Ovary (tissue), 10 donors: ENCODE measurements at places on chromosomes 2 and 18. TPM values are rescaled to one million over a fixed set of nuclear protein-coding genes. Genes with fewer than 3 reads are reported as not detected.

GRCh38 chr2:30112561-30112960, 34.2 kb upstream of the YPEL5 start:
- no peak for DNase-seq
- H3K27ac ChIP-seq, result no peak overlapping the region
- no peaks in the 10 kb centered on the region for H3K4me1 ChIP-seq
- no peaks in the 10 kb centered on the region for H3K27me3 ChIP-seq
- no peak overlapping the region for H3K4me3 ChIP-seq

The C2orf66 gene
- not detected for total RNA-seq

The RETREG2 gene
- 40.9 TPM for total RNA-seq

- H3K4me1 ChIP-seq, result no peaks in the 10 kb centered on the region
- DNase-seq, result no peak
- H3K27me3 ChIP-seq, result no peaks in the 10 kb centered on the region
- no peaks in the 10 kb centered on the region for H3K36me3 ChIP-seq
Measured at GRCh38 chr2:76985387-76986136, 536.6 kb downstream of the LRRTM4 start.

The KIAA2012 gene
- total RNA-seq, result not detected

DNA sequence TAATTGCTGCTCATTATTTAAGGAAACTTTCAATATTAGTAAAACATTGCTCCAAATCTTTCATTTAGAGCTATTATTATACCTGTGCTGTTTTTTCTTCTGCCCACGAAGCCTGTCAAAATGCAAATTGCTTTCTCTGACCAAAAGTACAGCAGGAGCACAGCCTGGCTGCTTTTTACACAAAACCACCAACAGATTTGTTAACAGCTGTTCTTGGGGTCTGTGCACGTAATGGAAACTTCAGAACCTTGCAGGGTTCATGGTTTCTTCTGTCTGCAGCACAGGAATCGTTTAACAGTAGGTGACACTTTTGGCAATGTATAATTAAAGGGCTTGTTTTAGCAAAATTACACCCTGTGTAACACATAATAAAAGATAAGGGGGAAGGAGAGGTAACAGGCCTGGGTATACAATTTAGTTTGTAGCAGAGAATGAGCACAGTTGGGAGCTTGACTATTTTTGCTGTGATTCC, 447.3 kb downstream of the KCNJ3 start:
- H3K4me3 ChIP-seq, result no peak overlapping the region
- H3K36me3 ChIP-seq, result no peaks in the 10 kb centered on the region
- no peak for DNase-seq
- H3K27ac ChIP-seq, result no peak overlapping the region

DNA sequence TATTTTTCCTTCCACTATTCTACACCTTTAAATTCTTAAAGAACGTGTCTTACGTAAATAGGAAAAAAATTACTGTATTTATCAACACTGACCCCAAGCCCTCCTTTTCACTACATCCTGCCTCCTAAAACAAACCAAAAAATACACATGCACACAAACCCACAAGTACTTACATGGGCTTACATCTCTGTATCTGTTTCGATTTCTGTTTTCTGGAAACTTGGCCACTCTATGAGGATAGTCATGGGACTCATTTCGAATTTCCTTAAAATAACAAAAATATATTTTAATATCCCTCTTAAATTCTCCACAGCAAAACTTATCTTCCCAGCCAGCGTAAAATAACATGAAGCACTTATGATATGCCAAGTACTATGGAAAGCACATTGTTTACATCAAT, 25.0 kb downstream of the PTPN2 start:
- DNase-seq, result no peak
- no peaks in the 10 kb centered on the region for H3K4me1 ChIP-seq
- no peak overlapping the region for H3K4me3 ChIP-seq
- H3K36me3 ChIP-seq, result no peaks in the 10 kb centered on the region

The NOSTRIN gene
- total RNA-seq, result 20.0 TPM

DNA sequence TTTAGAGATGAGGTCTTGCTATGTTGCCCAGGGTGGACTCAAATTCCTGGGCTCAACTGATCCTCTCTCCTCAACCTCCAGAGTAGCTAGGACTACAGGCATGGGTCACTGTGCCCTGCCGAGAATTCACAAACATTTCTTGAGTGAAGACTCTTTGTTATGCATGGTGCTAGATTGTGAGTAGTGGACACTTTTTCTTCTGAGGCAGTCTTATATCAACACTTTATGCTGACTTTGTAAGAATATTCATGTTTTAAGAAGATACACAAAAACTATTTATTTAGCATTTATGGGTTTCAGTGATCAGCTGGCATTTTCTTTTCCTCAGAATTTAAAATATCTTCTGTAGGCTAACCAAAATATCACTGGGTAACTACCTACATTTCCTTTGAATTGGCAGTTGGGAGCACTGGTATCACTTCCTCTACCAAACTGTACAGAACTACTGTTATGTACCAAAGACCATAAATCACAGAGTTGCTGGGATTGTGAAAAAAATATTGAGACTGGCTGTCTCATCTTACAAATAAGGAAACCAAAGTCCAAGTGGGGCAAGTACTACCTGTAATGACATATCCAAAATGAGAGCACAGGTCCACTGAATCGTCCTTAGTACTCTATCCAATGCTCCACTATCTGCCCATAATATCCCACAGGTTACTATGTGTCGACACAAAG, 34.0 kb downstream of the DOCK10 start:
- H3K4me1 ChIP-seq, result no peaks in the 10 kb centered on the region
- H3K36me3 ChIP-seq, result no peaks in the 10 kb centered on the region
- no peak overlapping the region for H3K4me3 ChIP-seq
- no peaks in the 10 kb centered on the region for H3K27me3 ChIP-seq
- DNase-seq, result no peak
- no peak overlapping the region for H3K27ac ChIP-seq

GRCh38 chr18:49866680-49867079, 53.3 kb upstream of the ACAA2 start:
- no peaks in the 10 kb centered on the region for H3K36me3 ChIP-seq
- no peaks in the 10 kb centered on the region for H3K4me1 ChIP-seq
- H3K27ac ChIP-seq, result no peak overlapping the region
- DNase-seq, result no peak

The SULT1C4 gene
- total RNA-seq, result 28.3 TPM
